Activated gamma-delta T cell treated with Interleukin-2 at 50 U/mL for 16 hours (primary cell): ENCODE measurements at places on chromosomes 16 and 17.
A peak's percentile ranks its signal among the peaks of the same experiment; 100 is the strongest.

DNA sequence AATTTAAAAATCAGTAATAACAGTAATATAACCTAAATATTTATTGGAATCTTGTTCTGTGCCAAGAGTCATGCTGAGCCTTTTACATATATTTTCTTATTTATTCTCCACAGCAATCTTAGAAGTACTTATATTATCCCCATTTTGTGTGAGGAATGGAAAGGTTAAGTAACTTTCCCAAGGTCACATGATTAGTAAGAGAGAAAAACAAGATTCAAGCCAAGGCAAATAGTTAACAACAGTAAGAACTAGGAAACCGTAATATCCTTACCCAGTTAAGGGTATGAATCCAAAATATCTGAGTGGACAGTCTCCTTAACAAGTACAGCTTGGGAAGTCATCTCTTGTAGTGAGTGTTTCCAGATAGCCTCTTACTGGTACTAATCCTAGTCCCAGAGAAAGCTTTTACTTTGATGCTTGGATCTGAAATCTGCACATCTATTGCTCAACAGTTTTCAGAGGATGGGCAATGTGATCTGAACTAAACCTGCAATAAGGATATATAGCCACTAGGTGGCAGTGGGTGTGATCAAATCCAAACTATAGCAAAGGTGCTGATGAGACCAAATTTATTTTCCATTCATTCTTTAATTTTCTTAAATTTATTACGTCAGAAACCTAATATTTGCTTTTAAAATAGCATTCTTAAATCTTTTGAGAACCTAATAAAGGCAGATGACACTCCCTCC lies 23.3 kb downstream of the SHISA6 start:
- DNase-seq = no peak

GRCh38 chr16:78628461-78629045 lies 529.1 kb downstream of the WWOX start:
- no peak for DNase-seq

DNA sequence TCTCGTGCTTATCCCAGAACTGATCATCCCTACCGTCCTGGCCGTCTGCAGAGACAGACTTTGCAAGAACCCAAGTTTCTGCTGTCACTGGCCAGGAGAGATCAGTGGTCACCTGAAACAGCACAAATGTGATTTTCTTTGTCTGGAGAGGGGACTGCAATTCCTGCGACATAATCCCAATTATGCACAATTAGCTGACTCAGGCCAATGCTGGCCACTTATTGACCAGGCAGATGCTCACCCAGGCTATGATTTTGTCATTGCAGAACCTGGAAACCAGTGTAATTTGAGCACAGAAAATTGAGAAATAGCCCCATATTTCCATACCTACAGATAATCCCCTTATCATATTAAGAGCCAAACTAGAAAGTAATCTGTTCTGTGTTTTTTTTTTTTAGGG lies 34.7 kb downstream of the SALL1 start:
- no peak for DNase-seq

- DNase-seq = no peak
These were observed 252.9 kb downstream of the GRIN2A start for GRCh38 chr16:9929313-9929712.

GRCh38 chr16:27816561-27816960 lies 247.0 kb downstream of the GSG1L start:
- no peak for DNase-seq

- no peak for DNase-seq
These were observed 1.4 kb upstream of the PRDM7 start for GRCh38 chr16:90078579-90078895.

GRCh38 chr17:74199306-74200092 lies 4.0 kb upstream of the RPL38 start:
- DNase-seq = peak; percentile 53

- DNase-seq = no peak
These were observed 7.7 kb downstream of the RAB5C start for GRCh38 chr17:42146911-42147607.

- DNase-seq = no peak
These were observed 1.2 kb downstream of the LAT start for GRCh38 chr16:28986046-28986445.

- DNase-seq = no peak
These were observed 382.0 kb upstream of the DYNLRB2 start for GRCh38 chr16:80158766-80159165.

- DNase-seq = no peak
These were observed 20.5 kb upstream of the CHP2 start for GRCh38 chr16:23734176-23734893.

DNA sequence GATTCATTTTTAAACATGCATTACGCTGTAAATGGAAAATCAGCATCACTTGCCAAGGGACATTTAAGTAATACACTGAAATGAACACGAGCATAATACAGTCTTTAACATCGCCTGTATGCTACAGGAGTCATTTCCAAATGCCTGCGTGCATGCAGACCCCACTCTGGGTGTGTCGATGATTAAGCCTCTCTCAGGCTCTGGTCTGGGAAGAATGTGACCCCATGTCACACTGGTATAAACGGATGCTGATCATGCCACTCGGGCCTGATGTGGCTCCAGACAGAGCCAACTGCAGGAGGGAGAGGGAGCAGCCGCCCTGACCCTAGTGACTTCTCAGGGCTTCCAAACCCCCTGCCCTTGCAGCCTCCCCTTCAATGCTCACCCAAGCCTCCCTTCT lies 10.8 kb downstream of the EMP2 start:
- DNase-seq = no peak

GRCh38 chr16:19639986-19640421 lies 78.0 kb downstream of the KNOP1 start:
- no peak for DNase-seq

- DNase-seq = no peak
These were observed 188.0 kb downstream of the CDH11 start for GRCh38 chr16:64933885-64934284.

DNA sequence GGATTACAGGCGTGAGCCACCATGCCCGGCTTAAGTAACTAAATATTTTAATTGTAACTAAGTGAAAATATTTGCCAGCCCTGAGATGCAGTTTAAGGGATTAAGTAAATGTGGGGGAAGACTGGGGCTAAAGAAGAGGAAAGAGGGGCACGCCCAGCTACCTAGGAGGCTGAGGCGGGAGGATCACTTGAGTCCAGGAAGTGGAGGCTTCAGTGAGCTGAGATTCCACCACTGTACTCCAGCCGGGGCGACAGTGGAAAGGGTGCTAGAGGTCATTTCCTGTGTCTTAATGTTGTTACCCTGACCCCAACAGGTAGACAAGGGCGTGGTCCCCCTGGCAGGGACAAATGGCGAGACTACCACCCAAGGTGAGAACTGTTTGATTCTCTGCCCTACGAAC lies 2.8 kb downstream of the ALDOA start:
- DNase-seq = no peak

DNA sequence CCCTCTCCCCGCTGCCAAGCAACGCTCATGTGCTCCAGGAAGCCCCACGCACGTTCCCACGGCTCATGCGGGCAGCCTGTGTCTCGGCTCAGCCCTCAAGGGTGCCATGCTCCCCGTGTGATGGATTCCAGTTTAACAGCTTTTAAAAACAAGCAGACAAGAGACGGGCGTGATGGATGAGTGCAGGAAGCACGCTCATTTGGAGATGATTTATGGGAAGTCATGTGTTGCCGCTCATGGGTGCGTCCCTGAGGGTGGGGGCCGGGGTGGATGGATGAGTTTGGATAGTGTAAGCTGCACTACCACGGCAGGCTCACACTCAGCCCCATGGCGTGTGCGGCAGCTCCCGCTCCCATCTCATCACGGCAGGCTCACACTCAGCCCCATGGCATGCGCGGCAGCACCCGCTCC lies 132.8 kb downstream of the RBFOX3 start:
- no peak for DNase-seq

- DNase-seq = peak; percentile 45
These were observed 12.8 kb upstream of the GNG13 start for GRCh38 chr16:813204-813915.

DNA sequence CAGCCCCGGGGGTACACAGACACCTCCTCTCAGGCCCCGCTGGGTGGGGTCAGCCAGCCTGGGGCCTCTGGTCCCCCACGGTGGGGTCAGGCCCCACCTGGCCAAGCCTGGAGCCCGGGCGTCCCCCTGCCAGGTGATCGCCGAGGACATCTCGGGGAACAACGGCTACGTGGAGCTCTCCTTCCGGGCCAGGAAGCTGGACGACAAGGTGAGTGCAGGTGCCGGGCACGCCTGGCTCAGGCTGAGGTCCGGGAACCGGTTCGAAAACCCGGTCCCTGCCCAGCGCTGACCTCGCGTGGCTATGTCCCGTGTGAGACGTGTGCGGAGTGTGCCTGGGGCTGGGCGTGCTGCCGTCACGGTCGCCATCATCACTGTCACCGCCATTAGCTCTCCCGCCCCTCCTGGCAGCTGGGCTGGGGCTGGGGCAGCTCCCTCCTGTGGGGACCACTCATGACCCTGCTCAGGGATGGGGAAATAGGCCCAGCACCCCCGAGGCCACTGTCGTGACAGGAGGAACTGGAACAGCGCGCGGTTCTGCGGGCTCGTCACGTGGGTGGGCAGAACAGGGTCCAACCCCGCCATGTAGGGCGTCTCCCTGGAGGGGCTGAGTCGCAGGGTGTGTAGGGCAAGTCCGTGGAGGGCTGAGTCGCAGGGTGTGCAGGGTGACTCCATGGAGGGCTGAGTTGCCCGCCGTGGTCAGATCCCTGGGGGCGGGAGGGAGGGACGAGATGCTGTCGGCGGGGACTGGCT lies 8.5 kb downstream of the CPNE7 start:
- DNase-seq = no peak

DNA sequence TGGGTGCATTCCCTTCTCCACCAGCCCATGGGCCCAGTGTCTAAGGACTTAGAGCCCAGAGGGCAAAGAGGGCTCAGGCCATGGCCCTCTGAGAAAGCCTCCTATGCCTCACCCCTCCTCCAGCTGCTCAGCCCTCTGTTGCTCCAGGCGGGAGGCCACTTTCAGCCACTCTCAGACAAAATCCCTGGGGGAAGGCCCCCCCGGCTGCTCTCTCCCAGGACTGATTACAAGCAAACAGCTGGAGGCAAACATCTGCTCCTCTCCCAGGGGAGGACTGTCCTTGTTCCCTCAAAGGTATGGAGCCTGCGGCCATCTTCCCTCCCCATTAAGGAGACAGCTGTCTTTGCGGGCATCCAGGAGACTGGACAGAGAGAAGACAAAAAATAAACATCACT lies 54.9 kb upstream of the DLX4 start:
- DNase-seq = no peak

- no peak for DNase-seq
These were observed 94.1 kb downstream of the RPGRIP1L start for GRCh38 chr16:53609536-53609935.

- no peak for DNase-seq
These were observed 3.6 kb upstream of the SLC6A4 start for GRCh38 chr17:30239089-30239462.

DNA sequence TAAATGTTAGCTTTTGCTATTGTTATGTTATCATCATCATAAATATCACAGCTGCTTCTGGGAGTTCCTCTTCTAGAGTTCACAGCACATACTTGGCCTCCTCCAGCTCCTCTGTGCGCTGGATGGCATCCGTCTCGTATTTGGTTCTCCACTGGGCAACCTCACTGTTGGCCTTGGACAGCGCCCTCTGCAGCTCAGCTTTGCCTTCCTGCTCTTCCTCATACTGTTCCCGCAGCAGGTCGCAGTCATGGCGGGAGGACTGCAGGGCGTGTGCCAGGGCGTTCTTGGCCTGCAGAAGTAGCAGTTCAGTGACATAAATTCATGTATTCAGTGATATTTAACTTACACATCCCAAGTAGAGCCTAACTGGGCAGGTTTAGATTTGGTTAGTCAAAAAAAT lies 23.4 kb downstream of the MYH8 start:
- no peak for DNase-seq

DNA sequence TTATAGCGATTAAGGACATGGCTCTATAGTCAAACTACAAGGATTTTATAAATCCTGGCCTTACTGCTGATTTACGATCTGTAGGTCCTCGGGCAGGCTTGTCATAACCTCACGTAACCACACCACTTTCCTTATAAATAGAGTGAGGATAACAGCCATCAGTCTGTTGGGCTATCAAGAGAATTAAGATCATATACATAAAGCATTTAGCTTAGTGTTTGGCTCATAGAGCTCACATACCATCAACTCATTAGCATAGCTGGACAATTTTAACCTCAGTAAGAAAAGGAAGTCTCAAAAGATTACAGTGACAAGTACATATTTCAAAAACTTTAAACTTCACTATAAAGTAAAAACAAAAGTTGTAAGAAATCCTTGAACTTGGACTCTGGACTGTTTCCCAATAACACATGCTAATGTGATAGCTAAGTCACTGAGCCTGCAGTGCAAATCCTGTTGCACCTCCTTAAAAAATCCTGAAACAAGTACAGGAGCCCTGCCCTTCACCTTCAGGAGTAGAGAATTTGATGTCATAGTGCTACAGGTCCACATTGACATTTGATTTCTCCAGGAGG lies 20.8 kb upstream of the CLEC3A start:
- DNase-seq = no peak

GRCh38 chr16:25626172-25626571 lies 65.6 kb upstream of the HS3ST4 start:
- DNase-seq = no peak

DNA sequence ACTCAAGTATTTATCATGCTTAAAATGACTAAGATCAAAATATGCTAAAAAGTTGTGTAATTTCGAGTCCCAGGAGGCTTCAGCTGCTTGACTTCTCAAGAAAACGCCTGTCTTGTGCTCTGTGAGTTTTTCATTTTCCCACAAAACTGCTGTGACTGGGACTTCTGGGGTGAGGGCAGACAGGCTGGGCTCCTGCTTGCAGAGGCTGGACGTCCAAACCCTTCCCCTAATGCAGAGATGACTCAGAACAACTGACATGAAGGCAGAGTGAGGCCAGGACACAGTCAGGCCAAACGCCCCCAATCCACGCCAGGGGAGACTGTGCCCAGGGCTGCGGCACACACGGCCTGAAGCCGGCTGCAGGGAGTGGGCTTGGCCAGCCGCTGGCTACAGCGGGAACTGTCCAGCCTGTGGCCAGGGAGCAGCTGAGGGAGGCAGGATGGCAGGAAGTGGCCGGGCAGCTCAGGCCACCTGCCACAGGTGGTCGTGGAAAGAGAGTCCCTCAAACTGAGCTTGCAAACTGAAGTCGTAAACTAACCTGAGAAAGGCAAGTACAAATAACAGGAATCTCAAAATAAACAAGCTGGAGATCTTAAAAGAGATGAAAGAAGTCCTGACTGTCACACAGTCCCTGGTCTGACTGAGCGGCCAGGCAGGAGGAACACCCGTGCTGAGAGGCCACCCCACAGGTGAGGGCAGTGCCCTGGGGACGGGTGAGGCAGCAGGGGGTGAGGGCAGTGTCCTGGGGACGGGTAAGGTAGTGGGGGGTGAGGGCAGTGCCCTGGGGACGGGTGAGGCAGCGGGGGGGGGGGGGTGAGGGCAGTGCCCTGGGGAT lies 21.3 kb upstream of the HEXD start:
- no peak for DNase-seq

DNA sequence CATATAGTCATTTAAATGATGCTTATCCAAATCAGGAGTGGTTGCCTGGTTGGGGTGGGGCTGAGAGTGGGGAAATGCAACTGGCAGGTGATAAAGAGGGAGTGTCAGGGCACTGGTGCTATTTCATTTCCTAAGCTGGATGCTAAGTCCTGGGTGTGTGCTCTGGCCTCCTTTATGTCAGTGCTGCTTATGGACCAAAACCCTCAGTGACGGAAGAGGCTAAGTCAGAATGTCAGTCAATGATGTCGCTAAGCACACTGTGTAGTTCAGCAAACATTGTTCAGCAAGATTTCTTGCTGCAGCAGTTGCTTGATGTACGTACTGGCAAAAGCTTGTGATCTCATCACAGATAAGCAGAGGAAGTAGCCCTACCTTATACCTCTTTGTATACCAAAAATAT lies 16.4 kb upstream of the FLCN start:
- no peak for DNase-seq

- no peak for DNase-seq
These were observed 26.3 kb downstream of the MYLK3 start for GRCh38 chr16:46721885-46722284.

- no peak for DNase-seq
These were observed 53.7 kb downstream of the SF3B3 start for GRCh38 chr16:70577256-70577698.
